NCI-H187 (cell line): ENCODE measurements at places on chromosomes 3 and 15.

- DNase-seq, result no peak
Observed at GRCh38 chr3:27289769-27290413, 79.3 kb downstream of the NEK10 start.

DNA sequence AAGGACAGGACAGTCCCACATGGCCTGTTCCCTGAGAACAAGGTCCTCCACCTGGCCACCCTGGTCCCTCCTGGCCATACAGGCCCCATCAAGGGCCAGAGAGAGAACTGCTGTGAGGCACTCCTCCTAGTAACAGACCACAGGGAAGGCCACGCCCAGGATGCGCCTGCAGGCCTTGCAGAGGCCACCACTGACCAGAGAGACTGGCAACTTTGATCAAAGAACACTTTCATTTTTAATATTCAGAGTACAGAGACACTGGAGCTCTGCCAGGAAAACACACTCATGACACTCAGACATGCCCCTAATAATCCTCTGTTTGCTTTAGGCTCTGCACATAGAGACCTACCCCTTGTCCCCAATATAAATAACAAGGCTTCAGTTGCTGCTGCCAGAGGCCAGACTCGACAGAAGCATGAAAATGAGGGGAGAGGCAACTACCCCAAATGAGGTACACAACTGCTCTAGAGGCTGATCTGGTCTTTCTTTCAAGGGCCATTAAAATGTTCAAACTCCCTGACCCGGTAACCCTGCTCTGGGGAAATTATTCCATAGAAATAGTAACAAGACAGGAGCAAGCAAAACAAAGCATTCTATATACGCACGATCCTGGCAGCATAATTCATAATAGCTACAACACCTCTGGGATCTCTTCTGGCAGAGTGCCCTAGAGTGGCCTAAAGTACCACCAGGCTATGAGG lies 44.8 kb downstream of the CCDC12 start:
- no peak for DNase-seq

- DNase-seq, result no peak
Observed at GRCh38 chr3:159881828-159882309, 106.8 kb upstream of the IL12A start.

- no peak for DNase-seq
Observed at GRCh38 chr15:74816624-74817369, 4.2 kb downstream of the LMAN1L start.

DNA sequence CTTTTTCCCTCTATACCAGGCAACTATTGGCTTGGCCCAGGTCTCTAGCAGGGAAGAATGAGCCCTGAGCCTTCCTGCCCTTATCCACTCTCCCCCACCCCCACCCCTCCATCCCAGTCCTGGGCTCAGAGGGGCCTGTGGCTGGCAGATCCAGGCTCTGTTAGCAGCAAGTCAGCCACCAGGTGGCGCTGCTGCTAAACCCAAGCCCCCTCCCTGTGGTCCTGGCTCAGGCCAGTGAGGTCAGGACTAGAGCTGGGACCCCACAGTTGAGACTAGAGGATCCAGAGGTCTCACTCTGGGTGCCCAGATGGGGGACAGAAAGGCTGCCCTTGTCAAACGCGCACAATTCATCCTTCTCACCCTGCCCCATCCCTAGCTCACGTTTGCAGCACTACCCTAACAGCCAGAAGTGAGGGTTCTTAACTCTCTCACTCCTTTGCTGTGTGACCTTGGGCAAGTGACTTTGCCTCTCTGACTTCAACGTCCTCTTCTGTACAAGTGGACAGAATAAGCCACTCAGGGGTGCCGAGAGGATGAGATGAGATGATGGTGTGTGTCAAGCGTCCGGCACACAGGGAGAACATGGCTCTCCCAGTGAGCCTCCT lies 46.8 kb upstream of the SLC6A1 start:
- no peak for DNase-seq

- no peak for DNase-seq
Observed at GRCh38 chr3:144873066-144873465, 901.4 kb downstream of the DIPK2A start.

GRCh38 chr3:132879656-132880055 lies 157.4 kb upstream of the NPHP3 start:
- no peak for DNase-seq
